ENCODE measurements at places on chromosomes 5 and 9.
A peak's percentile ranks its signal among the peaks of the same experiment; 100 is the strongest.

GRCh38 chr9:74281674-74282073 lies 215.5 kb upstream of the RORB start:
- no peak for DNase-seq

DNA sequence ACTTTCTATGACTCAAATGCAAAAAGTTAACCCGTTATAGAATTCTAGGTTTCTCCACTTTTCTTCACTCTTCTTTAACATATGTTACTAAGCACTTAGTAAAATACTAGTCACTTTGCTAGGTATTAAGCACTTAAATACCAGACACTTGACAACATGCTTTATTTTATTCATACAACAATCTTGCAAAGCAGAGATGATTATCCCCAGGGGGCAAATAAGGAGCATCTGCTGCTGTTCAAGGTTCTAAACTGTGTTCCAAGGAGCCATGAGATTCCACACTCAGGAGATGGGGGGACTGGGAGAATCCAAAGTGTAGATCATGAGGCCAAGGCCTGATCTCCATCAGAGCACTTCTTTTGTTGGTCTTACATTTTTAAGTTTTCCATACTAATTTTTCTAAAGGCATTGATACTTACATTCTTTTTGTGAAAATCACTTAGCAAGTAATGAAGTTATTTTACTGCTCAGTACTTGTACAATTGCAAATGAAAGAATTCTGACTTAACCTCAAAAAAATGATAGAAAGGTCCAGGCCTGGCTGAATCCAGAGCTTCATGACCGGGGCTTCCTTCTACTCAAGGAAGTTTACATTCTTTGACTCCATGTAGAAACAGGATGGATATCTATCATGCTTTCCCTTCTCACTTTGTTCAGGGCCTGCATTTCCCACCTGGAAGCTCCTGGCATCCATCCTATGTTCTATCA lies 504.4 kb upstream of the WWC1 start:
- DNase-seq = no peak

- DNase-seq = no peak
Observed at GRCh38 chr5:175826980-175827379, 44.4 kb upstream of the CPLX2 start.

DNA sequence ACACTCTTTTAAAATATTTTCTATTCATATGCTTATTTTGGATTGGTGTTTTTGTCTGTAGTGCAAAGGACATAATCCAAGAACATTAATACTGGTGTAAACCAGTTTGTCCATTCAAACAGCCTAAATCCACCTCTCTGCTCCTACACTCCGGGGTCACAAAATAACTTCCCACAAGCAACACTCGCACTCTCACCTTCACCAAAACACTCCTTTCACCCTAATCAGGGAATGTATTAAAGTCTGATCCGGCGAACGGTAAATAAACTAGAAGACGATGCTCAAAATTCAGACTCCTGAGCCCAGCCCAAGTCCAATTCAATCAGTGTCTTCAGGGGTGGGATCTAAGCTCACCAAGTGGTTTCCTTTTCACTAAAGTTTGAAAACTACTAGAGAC lies 649 bp downstream of the AP3B1 start:
- DNase-seq = no peak

DNA sequence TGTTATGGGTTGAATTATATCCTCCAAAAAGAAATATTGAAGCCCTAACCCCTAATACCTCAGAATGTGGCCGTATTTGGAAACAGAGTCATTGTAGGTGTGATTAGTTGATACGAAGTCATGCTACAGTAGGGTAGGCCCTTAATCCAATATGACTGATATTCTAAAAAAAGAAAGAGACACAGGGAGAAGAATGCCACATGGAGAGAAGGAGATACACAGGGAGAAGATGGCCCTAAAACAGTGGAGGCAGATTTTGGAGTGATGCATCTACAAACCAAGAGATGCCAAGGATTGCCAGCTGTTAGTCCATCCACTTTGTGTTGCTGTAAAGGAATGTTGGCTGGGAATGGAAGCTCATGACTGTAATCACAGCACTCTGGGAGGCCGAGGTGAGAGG lies 21.3 kb downstream of the ARRDC3 start:
- DNase-seq = no peak

- DNase-seq = peak; percentile 91
Observed at GRCh38 chr9:76926324-76926741, 20.4 kb upstream of the PRUNE2 start.

DNA sequence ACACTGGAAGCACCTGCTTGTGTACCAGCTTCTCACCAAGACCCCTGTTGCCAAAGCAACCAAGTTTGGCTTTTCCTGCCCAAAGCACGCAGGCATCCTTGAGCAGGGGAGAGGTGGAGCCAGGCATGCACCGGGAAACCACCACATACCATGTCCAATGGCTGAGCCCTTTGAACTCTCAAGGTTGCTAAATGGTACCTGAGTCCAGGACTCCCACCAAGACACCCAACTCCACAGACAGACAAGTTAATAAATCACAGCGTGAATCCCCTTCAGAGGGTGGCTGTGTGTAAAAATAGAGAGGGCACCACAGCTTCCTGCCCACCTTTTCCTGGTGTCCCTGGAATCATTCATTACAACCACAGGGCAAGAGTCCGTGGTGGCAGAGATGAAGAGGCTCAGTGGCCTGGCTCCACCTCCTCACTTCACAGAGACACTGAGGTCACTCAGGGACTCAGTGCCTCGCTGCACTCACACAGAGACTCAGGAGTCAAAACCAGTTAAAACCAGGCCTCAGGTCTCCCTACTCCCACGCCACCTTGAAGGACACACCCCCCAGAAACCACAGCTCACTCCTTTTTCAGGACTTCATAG lies 143.7 kb downstream of the C5orf15 start:
- no peak for DNase-seq

GRCh38 chr5:61228229-61228628 lies 66.0 kb upstream of the SMIM15 start:
- no peak for DNase-seq

GRCh38 chr9:126556560-126557250 lies 57.0 kb upstream of the LMX1B start:
- DNase-seq = no peak

- peak; percentile 4 for DNase-seq
Observed at GRCh38 chr5:82074950-82075349, 103.1 kb downstream of the ATG10 start.

DNA sequence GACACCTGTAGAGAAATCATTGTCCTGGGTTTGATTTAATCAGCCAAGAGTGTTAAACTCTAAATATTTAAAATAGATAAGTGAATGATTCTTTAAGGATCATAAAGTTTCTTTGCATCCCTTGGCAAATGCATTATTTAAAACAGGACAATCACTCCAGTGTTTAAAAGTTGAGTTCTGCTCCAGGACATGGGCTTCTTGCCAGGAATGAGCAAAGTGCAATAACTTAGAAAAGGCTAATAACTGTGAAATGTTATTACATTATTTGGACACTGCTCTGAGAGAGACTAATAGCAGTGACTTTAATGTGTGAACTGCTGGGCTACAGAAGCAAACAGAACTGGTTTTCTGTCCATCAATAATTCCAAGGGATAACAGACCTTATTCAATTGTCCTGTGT lies 283.3 kb downstream of the GABRB2 start:
- DNase-seq = no peak

- no peak for DNase-seq
Observed at GRCh38 chr5:10660135-10660534, 96.3 kb downstream of the ANKRD33B start.

DNA sequence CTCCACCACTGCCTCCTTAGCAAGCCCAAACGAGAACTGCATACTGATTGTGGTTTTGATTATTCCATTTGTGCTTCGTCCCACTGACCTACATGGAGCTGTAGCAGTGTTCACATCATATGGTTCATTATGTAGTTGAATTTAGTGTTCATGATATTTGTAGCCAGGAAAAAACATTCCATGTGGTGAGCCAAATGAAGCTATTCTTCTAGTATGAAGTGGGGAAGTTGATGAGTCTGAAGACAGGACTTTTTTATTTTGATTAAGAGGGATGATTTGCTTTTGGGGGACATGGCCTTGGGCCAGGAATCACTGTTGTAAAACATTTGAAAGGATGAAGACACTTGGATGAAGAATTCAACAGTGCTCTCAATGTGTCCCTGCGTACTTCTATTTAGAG lies 192.9 kb upstream of the SLC27A6 start:
- DNase-seq = no peak

DNA sequence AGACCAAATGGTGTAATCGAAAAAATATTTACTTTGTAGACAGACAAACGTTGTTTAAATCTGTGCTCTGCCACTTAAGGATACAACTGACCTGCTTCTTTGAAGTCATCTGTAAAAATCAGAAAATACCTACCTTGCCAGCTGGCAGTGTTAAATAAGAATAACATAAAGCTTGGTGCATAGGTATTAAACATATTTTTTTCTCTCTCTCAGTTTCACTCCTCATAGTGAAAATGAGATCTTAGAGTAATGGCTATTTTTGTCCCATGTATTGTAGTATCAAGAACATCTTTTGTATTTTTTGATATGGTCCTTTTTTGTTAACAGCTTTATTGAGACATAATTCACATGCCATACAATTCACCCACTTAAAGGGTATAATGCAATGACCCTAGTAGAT lies 17.9 kb upstream of the RANBP17 start:
- no peak for DNase-seq

DNA sequence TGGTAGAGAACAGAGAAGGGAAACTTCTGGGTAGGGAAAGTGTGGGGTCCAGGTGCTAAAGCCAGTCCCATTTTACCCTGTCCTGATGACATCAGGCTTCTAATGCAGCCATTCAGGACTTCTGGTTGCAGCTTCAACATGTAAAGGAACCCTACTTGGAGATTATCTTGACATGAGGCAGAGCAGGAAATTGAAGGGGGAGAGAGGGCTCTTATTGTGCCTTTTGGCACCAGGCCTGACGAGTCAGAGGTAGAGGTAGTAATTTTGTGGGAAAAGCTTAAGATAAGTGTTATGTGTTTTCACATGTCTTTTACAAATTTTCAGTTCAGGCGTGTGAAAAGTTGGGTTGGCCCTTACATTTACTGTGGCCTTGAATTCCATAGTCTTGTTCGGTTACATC lies 102.4 kb upstream of the APC start:
- no peak for DNase-seq

DNA sequence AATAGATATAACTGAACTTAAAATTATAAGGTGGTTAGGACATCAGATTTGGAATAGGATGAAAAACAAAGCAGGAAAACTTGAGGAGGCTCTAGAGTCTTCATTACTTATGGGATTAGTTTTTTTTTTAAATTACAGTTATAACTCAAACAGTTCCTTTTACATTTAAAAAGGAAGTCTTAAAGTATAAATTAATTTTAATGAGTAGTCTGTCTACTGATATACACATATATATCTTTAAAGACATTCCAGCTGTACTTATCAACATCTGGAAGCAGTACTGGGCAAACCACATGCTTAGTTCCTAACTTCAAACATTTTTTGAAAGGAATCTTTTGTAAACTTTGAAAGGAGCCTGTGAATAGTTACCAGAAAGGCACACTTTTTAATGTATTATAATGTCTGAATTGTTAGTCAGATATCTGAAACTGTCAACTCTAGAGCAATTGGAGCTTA lies 6.0 kb downstream of the ACTBL2 start:
- DNase-seq = no peak

DNA sequence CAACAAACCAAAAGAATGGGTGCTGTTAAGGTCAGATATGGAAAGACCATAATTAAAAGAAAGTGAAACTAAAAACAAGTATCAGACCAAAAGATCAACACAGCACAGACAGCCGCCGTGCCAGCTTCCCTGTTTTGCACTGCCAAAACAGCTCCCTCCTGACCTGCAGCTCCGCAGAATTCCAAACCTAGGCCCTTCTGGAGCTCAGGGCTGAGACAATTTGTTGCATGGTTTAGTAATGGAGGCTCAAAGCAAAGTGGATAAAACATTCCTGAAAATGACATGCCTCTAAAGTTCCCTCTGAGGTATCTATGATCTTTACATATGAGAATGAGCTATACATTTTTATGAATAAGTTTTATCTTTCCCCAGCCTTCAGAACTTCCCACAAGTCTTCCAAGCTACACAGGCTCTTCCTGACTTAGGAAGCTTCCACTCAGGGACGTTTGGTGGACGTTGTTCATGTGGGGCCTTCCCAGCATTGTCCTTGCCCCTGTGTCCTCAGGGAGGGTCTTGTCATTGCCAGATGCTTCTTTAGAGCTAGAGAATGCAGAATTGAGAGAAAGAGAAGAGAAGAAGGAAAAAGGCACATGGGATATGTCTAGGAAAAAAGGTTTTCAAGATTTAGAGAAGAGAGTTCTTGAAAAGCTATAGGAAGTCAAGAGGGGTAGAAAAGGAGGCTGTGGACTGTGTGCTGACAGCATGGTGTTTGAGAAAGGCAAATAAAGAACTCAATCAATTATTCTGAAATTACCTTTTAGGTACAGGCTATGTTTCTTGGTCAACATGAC lies 28.4 kb upstream of the SSBP2 start:
- DNase-seq = peak; percentile 29

DNA sequence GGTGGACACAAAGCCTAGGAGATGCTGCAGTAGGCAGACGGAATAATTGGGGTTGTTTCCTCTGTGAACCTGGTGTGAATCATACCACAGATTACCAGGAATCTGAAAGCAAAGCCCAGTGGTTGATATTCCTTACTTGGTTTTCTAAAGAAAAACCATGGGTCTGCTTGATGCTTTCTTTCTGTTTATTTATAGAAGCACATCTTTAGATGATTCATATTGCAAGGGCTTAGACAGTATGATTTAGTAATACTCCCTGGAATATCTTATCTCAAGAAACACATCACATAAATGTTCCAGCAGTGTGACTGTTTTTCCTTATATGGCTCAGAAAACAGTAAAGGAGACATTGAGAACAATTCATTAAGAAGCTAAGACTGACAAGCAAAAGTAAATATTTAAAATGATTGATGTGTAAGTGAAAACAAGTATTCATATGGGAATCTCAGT lies 623.3 kb downstream of the RAB3C start:
- DNase-seq = peak; percentile 93
